RPMI8226 (cell line): ENCODE measurements at places on chromosomes 11 and 22.
A peak's percentile ranks its signal among the peaks of the same experiment; 100 is the strongest.

DNA sequence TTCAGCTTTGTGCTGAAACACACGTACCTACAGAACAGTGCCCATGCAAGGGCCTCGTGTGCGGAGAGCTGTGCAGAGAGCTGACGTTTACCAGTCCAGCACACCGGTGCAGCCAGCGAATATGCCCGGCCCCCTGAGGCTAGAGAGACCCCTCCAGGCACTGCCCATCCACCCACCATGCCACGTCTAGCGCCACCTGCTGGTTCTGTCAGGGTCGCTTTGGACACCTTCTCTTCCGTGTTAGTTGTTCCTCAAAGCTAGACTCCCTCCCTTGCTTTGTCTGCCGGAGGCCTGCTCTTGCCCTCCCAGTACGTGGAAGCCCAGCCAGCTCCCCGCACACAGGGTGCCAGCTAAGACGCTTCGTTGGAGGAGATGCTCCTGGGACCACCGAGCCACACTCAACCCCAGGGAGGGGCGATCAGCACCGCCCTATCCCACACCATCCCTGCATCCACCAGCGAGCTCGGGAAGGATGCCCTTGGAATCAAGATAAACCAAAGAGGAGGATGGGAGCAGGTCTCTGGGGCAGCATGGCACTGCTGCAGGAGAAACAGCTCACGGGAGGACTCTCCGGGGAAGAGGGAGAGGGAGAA, 43.4 kb downstream of the CPT1A start:
- peak; percentile 39 for DNase-seq

GRCh38 chr11:130420478-130421198, 7.8 kb downstream of the ADAMTS8 start:
- no peak for DNase-seq

DNA sequence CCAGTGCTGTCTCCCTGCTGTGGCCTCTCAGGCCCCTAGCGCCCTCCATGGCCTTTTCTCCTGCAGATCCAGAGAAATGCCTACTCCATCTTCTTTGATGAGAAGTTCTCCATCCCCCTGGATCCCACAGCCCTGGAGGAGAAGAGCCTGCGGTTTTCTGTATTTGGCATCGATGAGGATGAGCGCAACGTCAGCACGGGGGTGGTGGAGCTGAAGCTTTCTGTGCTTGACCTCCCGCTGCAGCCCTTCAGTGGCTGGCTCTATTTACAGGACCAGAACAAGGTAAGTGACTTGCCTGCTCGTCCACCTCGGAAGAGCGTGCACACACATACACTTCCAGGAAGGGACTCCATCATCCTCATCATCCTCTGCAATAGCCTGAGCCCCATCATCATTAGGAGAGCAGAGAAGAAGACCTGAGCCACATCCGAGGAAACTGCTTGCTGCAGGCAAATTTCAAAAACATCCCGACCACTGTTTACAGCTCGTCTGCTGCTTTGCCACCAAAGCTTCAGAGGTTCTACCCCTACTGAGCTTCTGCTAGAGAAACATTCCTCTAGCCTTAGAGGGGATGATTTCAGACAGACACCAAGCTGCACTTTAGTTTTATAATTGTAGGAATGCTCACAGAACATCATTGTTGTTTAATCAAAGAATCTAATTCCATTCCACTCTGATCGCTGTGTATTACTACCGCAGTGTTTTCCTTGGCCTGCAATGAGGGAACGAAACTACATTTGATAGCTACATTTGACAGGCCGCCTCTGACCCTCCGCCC, 12.9 kb upstream of the RHOD start:
- DNase-seq = no peak

DNA sequence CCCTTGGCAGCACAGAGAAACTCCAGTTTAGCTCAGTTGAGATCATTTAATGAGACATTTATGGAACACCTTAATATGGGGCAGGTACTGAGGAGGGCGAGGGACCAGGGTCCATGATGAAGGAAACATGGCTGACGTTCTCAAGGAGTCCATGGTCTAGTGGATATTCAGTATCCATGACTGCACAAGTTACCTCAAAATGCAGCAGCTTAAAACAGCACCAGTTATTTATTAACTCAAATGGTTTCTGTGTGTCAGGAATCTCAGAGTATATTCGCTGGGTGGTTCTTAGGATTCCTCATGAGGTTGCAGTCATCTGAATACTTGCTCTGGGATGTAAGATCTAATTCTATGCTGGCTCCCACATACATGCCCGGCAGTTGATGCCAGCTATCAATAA, 346.8 kb downstream of the LARGE1 start:
- DNase-seq = no peak

DNA sequence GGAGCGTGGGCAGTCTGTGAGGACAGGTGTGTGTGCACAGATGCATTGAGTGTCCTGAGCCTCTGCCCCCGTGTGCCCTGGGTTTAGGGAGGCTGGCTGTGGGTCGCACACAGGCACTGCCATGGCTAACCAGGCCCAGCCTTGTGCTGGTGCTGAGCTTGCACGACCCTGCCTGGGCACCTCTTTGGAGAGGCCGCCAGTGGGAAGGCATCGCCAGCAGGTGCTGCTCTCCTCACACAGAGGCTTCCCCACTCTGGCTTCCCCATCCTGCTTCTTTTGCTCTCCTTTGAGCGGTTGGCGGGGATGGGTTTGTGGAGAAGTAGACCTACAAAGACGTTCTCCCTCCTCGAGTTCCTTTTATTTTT, 4.1 kb downstream of the WNT7B start:
- peak; percentile 26 for DNase-seq

DNA sequence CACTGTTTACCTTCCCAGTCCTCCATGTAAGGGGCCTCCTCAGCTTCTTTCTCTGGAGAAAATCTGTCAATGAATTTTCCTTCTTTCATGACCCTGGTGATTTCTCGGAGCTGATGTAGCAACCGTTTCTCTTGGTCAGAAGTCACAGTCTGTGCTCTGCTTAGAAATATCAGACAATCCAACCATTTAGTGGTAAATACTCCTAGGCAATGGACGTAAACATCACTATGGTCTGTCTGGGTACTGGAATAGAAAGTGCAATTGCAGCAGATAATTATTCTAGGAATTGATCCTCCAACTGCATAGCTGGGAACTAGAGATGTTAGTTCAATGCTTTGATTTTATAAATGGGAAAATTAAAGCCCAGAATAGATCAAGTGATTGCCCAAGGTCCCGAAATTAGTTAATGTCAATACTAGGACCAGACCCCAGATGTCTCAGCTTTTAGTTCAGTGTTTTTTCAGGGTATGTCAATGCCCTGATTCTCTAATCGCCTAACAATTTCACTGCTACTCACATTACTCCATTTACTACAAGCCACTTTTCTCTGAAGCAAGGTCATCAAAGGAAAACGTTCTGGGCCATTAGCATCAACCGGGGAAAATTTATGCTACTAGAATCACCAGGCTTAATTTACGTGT, 42.1 kb downstream of the RIC3 start:
- no peak for DNase-seq

GRCh38 chr11:72425053-72425980, 9.0 kb downstream of the CLPB start:
- DNase-seq = no peak

DNA sequence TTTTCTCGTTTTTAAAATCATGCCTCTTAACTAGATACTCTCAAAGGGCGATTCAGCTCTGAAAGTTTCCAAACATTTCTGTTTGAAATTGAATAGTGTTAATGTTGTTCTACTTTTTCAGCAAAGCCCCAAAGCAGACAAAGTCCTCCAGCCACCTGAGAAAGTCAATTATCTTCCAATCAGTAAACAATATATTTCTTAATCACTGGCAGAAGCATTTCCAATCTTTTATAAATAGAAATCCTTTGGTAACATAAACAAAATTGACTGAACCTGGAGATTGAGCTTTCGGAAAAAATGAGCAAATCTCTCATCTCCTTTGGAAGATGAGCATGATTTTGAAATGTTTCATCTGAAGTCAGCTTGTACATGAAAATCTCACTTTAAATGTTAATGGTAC, 84.4 kb upstream of the FIBIN start:
- DNase-seq = no peak

GRCh38 chr11:5196067-5196466, 4.4 kb downstream of the OR51V1 start:
- no peak for DNase-seq

DNA sequence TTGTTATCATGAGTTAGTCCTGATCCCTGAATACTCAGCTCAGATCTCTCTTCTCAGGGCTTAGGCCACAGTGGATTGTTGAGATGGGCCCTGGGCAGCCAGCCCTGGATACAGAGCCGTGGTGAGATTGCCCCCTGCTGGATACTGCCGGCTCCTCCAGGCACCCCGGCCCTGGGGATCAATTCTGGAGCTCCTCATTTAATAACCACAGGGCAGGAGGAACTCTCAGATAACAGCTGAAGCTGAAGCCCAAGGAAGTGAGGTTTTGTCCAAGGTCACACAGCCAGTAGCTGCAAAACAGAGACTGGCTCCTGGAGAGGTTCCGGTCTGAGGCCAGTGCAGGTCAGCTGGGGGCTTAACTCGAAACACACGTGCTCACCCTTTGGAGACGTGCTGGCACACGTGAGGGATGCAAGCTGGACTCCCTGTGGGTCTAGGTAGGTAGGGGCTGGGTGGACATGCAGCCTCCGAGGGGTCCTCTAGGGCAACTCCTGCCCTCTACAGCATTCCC, 16.0 kb downstream of the USH1C start:
- peak; percentile 60 for DNase-seq

DNA sequence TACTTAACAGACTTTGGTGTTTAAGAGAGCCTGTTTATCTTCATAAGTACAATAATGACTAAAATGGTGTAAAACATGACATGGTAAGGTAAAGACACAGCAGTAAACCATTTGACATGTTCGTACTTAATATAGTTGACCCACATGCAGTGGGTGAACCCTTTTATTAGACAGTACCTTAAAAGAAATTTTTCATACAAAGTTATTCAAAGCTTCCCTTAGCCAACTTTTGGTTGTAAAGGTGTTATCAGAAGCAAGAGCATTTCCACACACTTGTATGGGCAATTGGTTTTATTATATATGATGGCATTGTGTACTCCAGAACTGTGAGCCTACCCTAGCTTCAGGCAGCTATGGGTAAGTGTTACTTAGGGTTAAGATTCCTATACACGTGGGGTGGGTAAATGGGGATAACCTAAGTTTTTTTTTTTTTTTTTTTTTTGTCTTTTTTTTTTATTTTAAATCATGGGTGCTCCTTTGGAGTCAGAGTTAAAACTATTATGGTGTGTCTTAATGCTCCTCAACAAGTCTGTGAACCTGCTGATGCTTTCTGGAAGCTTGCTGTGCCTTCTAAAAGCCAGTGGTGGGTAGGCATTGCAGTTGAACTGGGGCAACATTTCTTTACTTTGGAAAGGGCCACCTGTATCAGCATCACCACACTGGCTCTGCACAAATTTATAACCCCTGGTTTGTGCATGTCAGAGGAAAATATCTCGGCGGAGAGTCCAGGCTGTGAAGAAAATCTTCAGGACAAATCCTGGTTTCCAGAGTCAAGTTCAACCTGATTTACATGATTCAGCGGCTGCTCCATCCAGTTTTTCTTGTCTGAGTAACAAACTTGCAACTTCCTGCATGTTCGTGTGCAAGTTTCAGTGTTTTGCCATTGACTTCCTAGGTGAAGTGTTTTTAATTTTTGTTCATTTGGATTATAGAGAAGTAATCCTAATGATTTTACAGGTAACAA, 3.3 kb downstream of the PCF11 start:
- peak; percentile 21 for DNase-seq

GRCh38 chr11:95684701-95685100, 104.9 kb downstream of the FAM76B start:
- no peak for DNase-seq

DNA sequence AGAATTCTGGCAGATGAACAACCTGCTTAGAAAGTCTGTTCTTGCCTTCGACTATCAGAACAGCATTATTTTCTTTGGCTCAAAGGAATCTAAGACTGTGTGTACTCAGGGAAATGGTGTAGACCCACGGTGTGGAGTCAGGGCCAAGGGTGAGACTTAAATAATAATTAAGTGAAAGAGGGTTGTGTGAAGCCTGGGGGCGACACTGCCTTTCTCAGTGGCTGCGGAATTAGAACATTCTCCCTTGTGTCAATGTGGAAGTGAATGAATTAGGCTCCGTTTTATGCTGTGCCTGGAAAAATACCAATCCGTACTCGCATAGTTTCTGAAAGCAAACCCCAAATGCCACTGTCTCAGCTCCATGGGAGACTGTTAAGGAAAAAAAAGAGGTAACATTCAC, 50.7 kb downstream of the NAV2 start:
- DNase-seq = no peak

GRCh38 chr11:12864316-12865156, 144.6 kb upstream of the RASSF10 start:
- peak; percentile 64 for DNase-seq

- DNase-seq = no peak
Measured at GRCh38 chr11:57095417-57095816, 86.3 kb upstream of the LRRC55 start.

- DNase-seq = no peak
Measured at GRCh38 chr22:35596821-35597220, 20.3 kb downstream of the MB start.

- no peak for DNase-seq
Measured at GRCh38 chr11:117045956-117046355, 52.3 kb downstream of the SIK3 start.

DNA sequence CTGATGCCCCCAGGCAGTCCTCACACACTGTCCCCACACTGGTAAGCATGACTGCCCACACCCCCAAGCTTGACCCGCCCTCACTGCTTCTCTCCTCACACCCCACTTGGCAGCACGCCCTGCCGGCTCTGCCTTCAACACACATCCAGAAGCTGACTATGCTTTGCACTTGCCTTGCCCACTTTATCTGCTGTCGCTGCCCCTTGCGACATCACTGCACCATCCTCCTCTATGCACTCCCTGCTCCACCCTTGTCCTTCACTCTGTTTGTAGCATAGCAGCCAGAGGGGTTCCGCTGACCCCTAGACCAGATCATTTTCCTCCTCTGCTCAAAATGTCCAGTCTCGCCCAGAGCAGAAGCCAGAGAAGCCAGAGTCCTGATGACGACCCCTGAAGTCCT, 25.3 kb upstream of the SLC25A1 start:
- DNase-seq = no peak

DNA sequence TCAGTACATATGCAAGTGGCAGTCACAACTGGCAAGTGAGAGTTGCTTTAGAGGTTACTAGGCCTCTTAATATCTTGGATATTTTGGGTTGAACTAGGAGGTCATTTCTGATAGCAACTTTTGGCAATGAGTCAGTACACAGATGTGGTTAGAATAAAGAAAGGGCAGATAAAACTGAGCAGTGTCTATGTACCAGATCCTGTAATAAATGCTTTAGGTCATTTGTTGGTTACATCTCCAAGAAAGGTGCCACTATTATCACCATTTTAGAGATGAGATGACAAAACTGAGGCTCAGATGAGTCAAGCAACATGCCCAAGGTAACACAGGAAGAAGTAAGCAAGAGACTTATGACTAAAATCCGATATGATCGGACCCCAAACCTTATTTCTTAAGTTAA, 25.0 kb downstream of the MAML2 start:
- no peak for DNase-seq

DNA sequence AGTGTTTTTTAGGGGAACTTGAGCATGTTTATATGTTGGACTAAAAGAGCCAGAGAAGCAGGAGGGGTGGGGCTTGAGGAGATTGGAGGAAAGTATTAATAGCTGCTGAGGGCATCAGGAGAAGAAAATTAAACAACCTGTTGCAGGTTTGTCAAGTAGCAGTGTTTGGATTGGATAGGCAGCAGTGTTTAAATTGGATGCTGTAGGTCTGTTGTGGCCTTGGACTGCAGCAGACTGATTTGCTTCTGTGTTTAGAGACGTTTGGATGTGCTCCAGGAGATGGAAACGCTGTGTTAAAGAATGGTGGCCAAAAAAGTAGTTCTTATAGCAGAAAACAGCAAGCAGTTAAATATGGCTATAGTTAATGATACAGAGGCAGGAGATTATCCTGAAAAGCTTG, 5.7 kb downstream of the EIF3L start:
- no peak for DNase-seq
